ENCODE measurements at places on chromosomes 5 and 9.

DNA sequence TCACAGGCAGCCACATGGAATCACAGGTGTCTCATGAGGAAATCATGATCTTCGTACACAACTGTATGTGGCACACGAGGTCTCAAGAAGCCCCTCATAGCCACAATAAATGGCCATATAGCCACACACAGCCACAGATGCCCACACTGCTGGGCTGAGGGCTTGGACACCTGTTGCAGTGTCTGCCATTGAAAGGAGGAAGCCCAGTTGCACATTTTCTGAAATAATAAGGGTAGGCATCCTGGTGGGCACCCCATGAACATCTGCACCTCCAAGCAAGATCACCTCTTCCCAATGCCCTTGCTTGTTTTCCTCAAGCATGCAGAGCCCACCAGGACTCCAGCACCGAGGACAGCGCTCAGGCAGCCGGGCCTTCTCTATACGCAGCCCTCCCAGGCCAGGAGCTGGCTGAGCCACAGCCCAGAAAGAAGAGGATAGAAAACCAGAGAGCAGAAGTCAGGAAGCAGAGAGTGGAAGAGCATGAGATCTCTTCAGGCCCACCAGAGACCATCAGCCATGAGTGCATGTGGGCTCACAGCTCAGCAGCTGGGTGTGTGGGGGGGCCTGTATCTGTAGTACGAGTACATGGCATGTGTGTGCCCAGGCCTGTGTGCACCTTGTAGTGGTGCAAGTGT lies 1.0 kb upstream of the ACSL6 start:
- no peak for DNase-seq

- DNase-seq = peak; percentile 97
These were observed 71.8 kb upstream of the CD180 start for GRCh38 chr5:67268231-67269021.

- no peak for DNase-seq
These were observed 162.7 kb downstream of the MACROH2A1 start for GRCh38 chr5:135236228-135236907.

GRCh38 chr5:52627740-52628139 lies 160.0 kb upstream of the ITGA1 start:
- no peak for DNase-seq

DNA sequence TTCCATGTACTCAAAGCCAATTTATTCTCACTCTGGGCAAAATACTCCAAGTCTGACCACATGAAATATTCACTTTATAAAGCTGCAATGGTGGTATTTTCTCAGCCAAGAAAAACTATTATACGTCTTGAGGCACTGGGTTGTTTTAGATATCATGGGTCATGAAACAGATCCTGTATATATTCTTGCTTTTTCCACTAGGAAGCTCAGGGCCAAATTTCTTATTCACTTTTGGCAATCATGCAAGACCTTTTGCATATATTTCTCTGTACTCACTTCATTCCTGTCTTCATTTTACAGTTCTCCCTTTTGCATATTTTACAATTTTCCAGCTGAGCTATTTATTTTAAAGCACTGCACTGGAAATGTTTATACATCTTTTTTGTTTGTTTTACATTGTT lies 49.8 kb downstream of the GABBR2 start:
- no peak for DNase-seq

DNA sequence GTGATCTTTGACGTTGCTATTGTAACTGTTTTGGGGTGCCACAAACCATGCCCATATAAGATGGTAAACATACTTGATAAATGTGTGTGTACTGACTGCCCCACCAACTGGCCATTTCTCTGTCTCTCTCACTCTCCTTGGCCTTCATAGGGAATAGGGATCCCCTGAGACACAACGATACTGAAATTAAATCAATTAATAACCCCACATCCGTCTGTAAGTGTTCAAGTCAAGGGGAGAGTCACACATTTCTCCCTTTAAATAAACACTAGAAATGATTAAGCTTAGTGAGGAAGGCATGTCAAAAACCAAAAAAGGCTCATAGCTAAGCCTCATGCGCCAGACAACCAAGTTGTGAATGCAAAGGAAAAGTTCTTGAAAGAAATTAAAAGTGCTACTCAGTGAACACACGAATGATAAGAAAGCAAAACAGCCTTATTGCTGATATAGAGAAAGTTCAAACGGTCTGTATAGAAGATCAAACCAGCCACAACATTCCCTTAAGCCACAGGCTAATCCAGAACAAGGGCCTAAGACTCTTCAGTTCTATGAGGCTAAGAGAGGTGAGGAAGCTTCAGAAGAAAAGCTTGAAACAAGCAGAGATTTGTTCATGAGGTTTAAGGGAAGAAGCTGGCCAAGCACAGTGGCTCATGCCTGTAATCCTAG lies 111.1 kb downstream of the UGCG start:
- DNase-seq = no peak

GRCh38 chr5:65923339-65923738 lies 3.0 kb upstream of the ERBIN start:
- no peak for DNase-seq

DNA sequence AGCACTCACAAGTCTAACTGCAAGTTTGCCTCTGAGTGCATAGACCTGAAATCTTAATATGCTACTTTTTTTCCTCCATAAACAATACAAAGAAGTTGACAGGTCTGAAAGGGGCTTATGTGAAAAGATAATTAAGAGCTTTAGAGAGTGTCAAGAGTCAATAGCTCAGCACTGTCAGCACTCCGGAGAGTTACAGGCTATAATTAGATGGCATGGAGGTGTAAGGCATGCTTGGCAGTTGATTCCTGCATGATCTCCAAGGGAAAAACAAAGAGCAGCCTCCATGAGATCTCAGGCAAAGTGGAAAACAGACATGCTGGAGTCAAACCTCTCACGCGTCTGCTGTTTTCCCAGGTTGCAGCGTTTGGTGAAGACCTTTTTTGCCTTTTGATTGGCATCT lies 468.7 kb downstream of the TLE4 start:
- no peak for DNase-seq

DNA sequence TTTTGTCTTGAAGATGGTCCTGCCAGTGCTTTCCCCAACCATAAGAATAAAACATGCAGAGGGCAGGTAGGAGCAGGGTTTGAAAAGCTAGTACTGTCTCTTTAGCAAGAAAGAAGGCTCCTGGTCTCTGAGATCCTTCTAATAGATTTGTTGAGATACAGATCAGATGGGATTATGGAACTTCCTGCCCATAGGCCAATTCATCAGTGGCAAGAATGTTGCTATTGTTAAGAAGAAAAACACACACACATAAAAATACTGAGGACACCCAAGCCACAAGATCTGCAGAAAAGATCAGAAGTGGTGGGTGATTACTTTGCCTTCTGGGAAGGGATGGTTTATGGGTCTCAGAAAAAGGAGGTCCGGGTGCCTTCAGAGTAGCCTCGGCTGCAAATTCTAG lies 59.8 kb downstream of the TNC start:
- no peak for DNase-seq

DNA sequence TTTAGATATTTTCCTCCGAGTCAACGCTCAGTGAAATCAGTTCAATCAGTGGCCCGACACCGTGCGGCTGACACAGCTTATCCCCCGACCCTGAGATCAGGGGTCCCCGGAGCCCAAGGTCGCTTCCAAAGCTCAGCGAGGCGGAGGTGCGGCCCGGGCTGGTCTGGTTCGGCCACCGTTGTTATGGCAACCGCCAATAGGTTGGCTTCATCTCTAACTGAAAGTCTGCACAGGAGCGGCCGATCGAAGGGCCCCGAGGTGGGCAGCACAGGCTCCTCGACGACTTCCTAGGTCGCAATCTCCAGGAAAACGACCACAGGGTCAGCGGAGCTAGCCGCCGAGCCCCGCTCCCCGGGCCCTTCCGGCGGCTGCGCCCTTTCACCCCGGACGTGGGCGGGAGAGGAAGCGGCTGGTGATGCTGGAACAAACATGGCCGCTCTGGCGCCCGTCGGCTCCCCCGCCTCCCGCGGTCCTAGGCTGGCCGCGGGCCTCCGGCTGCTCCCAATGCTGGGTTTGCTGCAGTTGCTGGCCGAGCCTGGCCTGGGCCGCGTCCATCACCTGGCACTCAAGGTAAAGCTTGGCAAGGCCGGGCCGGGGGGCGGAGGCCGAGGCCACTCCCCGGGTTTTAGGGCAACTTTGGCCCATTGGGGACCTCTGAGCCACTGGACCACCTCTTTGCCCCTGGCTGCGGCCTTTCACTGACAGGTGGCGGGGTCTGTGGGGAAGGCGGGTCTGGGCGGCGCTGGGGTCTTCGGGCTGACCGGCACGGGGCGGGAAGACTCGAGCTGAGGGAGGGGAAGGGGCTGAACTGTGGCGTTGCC lies at the start of gene GPR107:
GPR107 (plus strand) TSS at position 403 of the 821 bp plus-strand sequence; CDS start at position 430, 27 bp downstream.
- peak; percentile 61 for DNase-seq

DNA sequence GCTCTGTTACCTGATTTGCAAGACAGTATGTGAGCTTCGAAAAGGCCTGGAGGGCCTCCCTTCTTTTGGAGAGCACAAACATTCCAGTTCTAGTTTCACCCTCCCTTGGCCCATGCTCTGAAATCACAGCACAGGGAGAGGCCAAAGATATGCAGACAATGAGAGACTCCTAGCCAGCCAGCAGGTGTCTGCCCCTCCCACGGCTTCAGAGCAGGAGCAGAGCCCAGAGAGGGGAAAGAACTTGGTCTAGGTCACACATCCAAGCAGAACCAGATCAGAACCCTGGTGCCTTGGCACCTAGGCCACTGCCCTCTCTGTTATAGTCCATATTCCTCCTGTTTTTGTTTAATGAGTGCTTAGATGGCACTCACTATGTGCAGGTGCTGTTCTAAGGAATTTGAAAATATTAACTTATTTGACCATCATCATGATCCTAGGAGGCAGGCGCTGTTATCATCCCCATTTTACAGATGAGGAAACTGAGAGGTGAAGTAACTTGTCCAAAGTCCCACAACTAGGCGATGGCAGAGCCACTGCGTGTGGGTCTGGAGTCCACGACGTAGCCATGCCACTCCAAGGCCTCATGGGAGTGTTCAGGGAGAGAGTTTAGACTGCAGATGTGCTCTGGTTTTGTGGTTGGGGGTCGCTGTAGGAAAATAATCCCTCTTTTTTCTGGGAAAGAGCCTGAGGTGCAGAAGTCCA lies 27.2 kb downstream of the TMOD1 start:
- no peak for DNase-seq

GRCh38 chr5:178869577-178869976 lies 9.8 kb downstream of the ZNF354B start:
- no peak for DNase-seq

DNA sequence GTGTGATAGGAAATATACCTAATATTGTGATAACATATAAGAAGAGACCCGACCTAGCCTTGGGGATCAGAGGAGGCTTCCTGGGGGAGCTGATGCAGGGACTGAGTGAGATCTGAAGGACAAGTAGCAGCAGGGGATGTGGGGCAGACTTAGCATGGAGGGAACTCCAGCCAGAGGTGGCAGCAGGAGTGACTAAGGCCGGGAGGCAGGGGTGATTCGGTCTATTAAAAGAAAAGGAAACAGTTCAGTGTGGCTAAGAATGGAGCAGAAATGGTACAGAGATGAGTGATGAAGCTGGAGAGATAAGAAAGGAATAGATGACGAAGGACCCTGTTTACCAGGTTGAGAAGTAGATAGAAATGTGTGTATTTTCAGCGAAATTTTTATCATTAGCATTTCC lies 408.8 kb downstream of the ENC1 start:
- no peak for DNase-seq

- DNase-seq = no peak
These were observed 55.9 kb downstream of the ADAM19 start for GRCh38 chr5:157519579-157520253.

DNA sequence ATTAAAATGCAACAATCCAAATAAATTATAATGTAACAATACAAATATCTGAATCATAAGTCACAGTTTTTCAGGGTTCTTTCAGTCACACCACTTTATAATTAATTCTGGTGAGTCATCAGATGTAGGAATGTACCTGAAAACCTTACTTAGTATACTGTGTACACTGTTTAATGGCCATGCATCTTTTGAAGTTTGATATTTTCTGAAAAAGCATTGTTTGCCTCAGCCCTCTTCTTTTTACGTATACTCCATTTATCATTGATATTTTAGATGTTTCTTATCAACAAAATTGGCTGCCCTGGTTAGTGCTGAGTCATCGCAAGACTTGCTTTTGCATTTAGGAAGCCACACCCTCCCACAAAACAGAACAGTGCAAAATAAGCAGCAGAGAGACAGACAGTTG lies 218.6 kb downstream of the PJA2 start:
- no peak for DNase-seq

- no peak for DNase-seq
These were observed 11.9 kb upstream of the AQP7 start for GRCh38 chr9:33414268-33414667.

DNA sequence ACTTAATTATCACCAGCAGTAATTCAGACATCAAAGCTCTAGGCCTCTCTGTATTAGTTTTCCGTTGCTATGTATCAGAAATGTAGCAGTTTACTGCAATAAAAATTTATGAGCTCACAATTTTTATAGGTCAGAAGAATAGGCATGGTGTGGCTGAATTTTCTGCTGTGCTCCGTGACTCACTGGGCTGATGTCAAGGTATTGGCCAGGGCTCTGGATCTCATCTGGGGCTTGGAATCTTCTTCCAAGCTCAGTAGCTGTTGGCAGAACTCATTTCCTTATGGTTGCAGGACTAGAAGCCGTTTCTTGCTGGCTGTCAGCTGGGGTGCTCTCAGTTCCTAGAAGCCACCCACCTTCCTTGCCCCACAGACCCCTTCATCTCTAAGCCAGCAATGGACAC lies 66.3 kb downstream of the PSAT1 start:
- no peak for DNase-seq

- peak; percentile 55 for DNase-seq
These were observed 103.6 kb upstream of the SSBP2 start for GRCh38 chr5:81854485-81854884.

- DNase-seq = no peak
These were observed 16.1 kb downstream of the AHRR start for GRCh38 chr5:337563-338130.

DNA sequence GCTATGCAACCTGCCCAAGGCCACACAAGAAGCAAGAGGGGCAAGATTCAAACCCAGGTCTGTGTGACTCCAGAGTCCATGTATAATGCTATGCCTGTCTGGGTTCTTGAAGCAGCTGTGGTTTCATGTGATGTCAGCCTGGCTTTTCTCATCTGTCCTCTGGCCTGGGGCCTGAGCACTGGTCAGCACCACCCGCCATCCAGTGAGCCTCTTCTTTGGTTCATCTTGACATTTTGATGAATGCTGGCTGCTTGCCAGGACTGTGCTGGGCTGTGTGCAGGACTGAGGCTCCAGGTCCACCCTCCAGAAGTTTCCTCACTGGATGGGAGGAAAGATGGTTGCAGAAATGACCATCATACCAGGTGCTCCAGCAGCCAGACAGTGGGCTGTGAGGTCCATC lies 61.5 kb downstream of the TSTD2 start:
- DNase-seq = no peak
